ENCODE measurements at places on chromosomes 3 and 15.
A peak's percentile ranks its signal among the peaks of the same experiment; 100 is the strongest.

DNA sequence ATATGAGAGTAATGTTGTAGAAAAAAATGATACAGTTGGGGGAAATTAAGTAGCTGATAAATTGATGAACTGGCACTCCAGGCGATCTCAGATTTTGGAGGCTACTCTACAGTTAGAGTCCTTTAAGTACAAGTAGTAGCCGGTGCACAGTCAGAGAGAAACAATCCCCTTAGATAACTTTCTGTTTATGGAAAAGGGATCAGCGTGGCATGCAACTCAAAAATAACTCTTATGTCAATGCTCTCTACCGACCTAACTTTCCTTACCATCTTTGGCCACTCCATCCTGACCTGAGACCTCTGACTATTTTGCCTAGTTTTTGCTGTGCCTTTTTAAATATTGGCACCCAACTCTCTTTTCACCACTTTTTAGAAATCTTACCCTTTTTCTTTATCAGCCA, 299.6 kb downstream of the UNC13C start:
- no peak for DNase-seq

DNA sequence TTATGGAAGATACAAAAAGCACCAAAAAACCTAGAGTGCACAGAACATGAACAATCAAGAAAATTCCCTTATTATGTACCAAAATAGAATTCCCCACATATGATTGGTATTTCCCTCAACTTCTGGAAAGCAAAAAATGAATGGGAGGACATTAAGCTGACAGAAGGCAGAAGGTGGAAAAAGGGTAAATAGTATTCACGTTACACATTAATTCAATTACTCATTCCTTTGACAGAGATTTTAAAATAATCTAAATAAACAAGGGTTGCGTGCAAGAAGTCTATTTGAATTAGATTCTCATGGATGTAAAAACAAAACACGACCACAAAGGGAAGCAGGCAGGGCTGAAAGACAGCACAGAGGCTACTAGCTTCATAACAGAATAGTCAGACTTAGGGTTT, 260.5 kb upstream of the ZPLD1 start:
- no peak for DNase-seq

- DNase-seq = no peak
Observed at GRCh38 chr15:39864116-39864515, 56.0 kb downstream of the GPR176 start.

DNA sequence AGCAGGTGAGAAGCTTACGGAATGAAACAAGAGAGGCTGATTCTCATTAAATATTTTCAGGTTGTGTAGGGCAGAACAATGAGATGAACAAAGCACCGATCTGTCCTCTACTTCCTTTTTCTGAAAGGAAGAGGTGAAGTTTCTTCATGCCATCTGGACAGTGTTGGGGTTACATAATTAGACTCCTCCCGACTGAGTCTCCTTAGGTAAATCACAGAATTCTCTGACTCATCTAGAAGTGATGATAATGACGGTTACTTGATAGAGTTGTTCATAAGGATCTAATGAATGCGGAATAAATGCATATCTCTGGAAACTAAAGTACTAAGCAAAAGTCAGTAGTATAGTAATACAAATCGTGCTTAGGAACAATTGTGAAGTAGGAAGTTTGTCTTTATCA, 21.2 kb downstream of the CRTC3 start:
- DNase-seq = no peak

DNA sequence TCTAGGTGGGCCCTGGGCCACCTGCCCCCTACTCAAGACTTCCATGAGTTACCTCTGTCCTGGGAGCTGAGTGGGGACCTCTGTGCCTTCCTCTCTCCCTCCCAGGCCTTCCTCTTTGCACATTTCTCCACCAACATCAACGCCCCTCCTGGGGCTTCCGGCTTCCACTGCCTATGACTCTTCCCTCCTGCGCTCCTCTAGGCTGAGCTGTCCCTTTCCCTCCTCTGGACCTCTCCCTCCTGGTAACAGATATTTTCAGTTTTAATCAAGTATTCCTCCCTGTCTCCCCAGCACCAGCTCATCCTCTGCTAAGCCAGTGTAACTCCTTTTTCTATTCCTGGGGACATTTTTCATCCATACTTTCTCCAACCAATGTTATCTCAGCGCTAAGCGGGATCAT, 160.4 kb downstream of the RAB11A start:
- DNase-seq = no peak

GRCh38 chr15:43966646-43967045, 139.8 kb downstream of the WDR76 start:
- DNase-seq = no peak

GRCh38 chr3:140004271-140004670, 69.3 kb downstream of the CLSTN2 start:
- DNase-seq = no peak

- DNase-seq = no peak
Observed at GRCh38 chr3:9986230-9986725, 363 bp downstream of the EMC3 start.

DNA sequence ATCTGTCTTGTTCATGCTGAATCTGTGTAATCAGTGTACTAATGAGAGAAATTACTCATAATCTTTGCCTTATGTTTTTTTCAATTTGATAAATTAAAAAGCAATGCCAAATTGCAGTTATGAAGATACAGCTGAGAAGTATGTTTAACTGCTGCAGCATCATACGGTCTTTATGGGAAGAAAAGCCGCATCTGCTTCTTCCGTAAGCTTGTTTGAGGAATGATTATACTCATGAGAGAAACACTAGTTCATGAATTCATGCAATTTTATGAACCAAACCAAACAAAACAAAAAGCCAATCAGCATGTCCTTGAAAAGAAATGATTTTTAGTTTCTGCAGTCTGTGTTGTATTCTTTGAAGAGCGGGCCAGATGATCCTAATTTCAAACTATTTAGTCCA, 275.9 kb upstream of the ARHGEF26 start:
- DNase-seq = no peak

- no peak for DNase-seq
Observed at GRCh38 chr3:172259111-172259541, 189.1 kb downstream of the GHSR start.

DNA sequence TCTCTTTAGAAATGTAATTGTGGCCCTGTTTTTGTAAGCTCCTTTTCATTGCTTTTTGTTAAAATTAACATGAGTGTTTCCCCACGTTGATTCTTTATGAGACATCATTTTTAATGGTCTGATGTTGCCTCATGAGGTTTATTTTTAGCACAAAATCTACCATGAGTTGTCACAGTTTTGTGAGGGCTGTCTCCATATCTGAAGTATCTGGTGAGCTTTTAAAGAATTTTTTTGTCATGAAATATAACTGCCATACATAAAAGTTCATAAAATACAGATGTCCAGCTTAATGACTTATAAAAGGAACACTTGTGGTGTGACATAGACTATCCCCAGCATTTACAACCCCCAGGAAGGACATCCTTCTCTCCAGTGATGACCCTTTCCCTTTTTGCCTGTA, 34.3 kb upstream of the CEMIP start:
- no peak for DNase-seq

DNA sequence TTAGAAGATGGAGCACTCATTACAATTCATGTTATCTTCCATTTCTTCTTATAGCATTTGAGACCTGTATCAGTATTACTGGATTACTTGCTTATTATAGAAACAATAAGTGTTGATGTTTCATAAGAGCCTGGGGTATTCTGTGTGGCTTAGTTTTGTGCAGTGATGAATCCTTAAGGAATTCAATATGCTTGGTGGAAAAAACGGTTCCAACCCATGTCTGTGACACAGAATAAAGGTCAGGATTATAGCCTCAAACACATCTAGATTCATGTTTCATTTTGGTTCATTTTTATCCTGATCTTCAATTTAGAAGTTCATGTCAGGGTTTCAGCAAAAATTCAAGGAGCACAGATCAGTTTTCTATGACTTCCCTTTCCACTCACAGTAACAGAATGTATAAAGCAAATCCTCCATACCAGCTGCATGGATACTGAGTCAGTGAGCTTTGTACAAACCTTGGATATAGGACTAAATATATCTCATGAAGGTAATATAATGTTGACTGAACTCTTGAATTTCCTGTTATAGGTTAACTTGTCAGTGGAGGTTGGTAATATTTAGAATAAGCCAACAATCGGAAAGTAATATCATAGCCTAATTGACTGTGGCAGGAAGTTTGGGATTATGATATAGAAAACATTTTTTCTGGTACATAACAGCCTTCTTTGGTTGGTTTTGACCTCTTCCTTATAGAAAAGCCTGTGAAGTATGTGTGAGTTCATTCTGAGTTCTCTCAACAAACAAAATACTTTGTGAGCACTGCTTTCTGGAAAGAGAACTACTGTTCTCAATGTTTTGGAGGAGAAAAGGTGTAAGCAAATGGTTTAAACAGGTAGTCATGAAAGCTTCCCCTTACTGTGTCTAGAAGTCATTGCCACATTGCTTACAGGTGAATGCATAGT, 218.2 kb upstream of the TPM1 start:
- no peak for DNase-seq

DNA sequence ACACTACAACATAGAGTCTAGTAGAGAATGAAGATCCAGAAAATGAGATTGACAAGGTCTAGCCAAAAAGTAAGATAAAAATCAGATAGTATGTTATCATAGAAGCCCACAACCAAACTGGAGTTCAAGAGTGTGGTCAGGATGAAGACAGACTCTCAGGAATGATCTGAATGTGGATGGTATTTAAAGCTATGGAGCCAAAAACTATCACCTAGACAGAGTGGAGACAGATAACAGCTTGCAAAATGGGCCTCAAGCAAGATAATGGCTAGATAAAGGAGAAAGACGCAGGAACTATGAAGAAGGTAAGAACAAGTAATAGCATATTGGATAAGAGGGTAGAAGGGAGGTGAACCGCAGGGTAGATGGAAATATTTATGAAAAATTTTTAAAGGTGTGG, 35.4 kb downstream of the ZMAT3 start:
- no peak for DNase-seq

- DNase-seq = no peak
Observed at GRCh38 chr15:79724312-79724711, 172.5 kb downstream of the MTHFS start.

- DNase-seq = no peak
Observed at GRCh38 chr15:79329171-79329611, 18.3 kb downstream of the TMED3 start.

GRCh38 chr3:25944329-25944728, 154.4 kb downstream of the OXSM start:
- DNase-seq = no peak

DNA sequence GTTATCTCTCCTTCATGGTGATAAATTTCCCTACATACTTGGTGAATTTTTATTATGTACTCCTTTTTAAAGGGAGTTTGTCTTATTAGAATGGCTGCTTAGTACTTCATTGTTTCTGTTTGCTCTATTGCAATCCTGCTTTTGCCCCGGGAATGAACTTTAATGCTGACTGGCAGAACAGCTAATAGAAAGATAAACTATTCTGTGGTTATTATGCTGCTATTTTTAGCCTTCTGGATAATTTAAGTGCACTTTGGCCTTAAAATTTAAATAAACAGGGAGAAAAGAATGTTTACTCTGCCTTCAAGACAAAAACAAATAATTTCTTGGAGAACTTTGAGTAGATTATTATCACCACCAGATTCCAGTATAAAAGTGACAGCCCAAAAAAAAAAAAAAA, 413.8 kb upstream of the CCDC54 start:
- peak; percentile 51 for DNase-seq

DNA sequence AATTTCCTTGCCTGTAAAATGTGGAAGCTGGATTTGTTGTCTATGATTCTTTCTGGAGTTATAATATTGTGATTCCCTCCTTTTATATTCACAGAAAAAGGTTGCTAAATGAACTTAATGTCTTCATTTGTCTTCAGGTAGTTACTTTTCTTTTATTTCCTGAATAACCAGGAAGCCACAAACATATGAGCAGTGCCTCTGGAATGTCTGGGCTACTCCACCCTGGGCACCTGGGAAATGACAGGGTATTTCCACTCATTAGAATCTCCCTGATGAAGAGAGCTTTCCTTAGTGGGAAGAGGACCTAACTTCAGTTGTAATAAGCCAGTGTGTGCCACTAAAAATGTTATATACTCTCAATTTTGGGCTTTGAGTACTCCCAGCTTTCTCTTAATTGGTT, 3.8 kb upstream of the SLMAP start:
- no peak for DNase-seq

- no peak for DNase-seq
Observed at GRCh38 chr3:85939074-85939482, 980.3 kb downstream of the CADM2 start.

GRCh38 chr3:183331498-183331897, 78.4 kb downstream of the B3GNT5 start:
- DNase-seq = no peak

- DNase-seq = no peak
Observed at GRCh38 chr3:117885011-117885441, 1149.6 kb downstream of the IGSF11 start.

DNA sequence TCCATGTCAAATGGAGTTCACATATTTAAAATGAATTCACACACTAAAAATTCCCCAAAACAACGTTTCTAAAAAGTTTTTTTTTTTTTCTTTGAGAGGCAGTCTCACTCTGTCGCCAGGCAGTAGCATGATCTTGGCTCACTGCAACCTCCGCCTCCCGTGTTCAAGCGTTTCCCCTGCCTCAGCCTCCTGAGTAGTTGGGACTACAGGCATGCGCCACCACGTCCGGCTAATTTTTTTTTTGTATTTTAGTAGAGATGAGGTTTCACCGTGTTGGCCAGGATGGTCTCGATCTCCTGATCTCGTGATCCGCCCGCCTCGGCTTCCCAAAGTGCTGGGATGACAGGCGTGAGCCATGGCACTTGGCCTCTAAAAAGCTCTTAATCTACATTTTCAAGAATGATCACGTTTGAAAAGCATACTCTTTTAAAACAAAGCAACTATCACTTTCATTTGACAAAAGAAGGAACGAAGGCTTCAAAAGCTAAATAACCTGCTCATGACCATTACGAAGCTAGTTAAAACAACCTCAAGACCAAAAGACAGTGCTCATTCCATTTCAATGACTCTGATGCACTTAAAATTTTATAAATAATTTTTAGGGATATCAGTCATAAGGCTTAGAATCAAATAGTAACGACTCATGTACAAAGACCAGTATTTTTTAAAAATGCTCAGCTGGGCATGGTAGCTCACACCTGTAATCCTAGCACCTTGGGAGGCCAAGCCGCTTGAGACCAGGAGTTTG, 5.5 kb downstream of the UBE3A start:
- DNase-seq = no peak

DNA sequence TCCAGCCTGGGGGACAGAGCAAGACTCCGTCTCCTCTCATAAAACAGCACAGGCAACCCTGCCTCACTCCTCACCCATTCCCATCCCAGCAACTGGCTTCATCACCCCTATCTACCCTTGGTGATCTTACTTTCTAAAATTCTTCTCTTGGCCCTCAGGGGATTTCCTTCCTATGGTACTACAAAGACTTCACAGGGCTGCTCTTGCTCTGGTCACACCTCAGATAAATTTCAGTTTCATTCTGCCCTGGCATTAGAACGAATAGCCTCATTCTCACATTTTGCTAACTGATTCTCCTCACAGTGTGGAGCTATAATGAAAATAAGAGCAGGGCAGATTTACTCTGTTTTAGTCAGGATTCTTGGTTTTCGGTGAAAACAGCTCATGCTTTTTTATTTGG, 22.1 kb upstream of the CRBN start:
- DNase-seq = no peak
